ENCODE measurements at places on chromosomes 6 and 20. TPM values are rescaled to one million over a fixed set of nuclear protein-coding genes. Genes with fewer than 3 reads are reported as not detected.

The VNN1 gene
- total RNA-seq: 0.51 TPM

The MMP24 gene
- 0.47 TPM for total RNA-seq

The OR2B2 gene
- not detected for total RNA-seq

The LINC00237 gene
- total RNA-seq: not detected

The C20orf144 gene
- not detected for total RNA-seq

The SLC22A3 gene
- 15.8 TPM for total RNA-seq

The FAM217B gene
- total RNA-seq: 2.8 TPM

The CTAGE9 gene
- not detected for total RNA-seq

The KHDRBS2 gene
- not detected for total RNA-seq

The EGFL8 gene
- total RNA-seq: 66.5 TPM

The FAM83B gene
- total RNA-seq: 131 TPM

The TSBP1 gene
- not detected for total RNA-seq

The GHRH gene
- not detected for total RNA-seq

The CYP21A2 gene
- not detected for total RNA-seq

The SLC17A1 gene
- total RNA-seq: not detected

The CRISP3 gene
- 6.1 TPM for total RNA-seq

DNA sequence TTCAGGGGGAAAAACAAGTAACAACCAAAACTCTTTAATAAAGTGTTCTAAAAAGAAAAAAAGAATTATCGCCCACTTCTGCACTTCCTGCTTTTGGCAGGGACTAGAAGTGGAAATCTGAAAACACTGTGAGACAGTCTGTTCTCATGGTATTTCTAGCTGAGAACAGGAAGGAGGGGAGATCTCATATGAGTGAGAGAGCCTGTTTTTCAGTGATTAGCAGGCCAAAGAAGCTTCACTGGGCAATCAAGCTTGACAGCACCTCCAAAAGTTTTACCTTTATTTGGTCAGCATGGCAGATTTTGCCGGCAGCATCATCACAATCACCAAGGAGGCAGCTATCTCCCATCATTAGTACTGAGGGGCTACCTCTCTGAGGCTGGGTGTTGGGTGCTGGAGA lies 79.5 kb upstream of the ATXN1 start:
- DNase-seq: no peak

DNA sequence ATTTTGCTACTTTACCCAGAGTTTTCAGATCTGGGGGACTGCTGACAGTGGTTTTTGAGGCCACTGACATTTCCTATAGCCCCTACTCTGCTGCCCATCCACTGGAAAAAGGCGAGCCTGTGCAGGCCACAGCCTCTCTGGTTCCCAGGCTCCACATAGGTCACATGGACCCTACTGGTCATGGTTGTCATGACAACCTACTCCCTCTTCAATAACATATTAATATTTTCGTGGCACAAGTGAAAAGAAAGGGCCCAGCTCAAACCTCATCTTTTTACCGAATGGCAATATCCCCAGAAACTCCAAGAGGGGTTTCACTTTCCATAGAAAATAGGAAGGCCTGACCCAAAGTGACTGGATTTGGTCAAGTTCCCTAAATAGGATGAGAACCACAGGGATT lies 11.0 kb upstream of the FOXO3 start:
- no peak for DNase-seq

GRCh38 chr6:44338228-44339122 lies 4.0 kb upstream of the SPATS1 start:
- DNase-seq: no peak

DNA sequence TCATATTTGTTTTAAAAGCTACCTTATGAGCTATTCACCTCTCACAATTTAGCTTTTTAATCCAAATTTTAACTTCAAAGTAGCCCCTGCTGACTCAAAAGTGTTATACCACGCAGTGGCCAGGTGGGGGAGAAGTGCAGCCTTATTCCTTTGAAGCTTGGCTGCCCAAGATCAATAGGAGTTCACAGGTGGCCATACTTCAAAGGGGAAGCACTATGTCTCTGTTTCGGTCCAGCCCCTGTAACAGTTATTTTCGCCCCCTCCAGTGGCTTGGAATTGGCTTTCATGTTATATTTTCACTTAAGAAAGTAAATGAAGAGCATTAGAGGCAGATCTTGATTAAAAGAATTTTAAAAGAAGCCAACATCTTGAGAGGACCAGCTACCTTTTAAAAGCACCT lies 608.4 kb downstream of the EPHA7 start:
- DNase-seq: no peak

GRCh38 chr20:38452880-38453624 lies 17.9 kb upstream of the SNHG17 start:
- DNase-seq: no peak

- no peak for DNase-seq
Observed at GRCh38 chr20:61645732-61646131, 393.7 kb downstream of the CDH4 start.

- no peak for DNase-seq
Observed at GRCh38 chr6:24253360-24253759, 104.5 kb downstream of the DCDC2 start.

DNA sequence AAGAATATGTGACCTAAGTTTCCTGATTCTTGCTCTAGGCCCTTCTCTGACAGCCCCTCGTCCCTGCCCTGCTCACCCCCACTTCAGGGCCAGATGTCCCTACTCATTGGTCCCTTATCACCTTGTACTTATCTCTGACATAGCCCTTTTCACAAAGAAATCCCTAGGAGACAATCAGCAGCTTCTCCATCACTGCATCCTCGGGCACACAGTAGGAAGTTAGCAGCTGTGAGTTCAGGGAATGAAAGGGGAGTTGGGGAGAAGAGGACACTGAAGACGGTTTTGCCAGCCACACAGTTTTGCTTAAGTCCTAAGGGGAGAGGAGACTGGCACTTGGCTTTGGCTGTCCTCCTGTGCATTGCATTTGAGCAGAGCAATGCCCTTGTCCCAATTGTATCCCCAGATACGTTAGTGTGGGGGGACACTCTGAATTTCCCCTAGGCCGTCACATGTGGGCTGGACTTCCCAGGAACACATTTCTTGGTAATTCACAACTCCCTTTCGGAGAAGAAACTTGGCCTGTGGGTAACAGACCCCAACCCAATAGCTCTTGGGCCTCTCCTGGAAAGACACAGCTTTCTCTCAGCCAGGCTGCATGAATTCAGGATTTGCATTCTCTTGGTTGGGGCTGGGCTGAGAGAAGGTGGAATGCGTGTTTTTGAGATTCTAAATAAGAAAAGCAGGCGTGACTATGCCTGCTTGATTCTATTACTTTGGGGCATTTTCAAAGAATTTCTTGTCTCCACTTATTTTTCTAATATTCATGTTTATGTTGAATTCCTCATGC lies 177.6 kb downstream of the UST start:
- DNase-seq: no peak

DNA sequence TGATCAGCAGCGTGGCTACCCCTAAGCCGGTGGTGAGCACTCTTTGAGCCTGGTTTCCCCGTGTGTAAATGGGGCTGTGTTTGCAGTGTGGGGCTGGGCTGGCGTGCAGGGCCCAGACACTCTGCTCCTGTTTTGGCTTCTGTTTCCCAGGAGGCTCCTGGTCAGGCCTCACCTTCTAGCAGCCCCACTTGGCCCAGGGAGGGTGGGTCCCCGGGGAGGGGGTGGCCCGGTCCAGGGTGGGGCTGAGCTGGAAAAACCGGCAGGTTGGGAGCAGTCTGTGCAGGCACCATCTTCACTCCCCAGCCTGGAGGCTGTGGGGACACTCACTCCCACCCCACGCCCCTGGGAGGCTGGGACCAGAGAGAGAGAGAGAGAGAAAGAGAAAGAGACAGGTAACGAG lies 25.3 kb downstream of the CEBPB start:
- DNase-seq: no peak

DNA sequence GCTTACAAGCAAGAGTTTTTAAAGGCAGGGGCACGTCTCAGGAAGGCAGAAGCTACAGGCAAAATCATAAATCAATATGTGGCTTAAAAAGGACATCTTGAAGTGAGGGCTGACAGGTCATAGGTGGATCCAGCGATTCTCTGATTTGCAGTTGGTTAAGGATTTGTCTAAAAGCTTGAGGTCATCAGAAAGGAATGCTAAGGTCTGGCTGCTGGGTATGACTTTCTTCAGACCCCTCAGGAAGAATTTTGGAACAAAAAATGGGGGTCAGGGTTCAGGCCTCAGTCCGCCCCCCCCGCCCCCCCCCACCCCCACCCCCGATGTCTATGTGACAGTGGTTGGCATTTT lies 261.9 kb downstream of the CDH4 start:
- no peak for DNase-seq

DNA sequence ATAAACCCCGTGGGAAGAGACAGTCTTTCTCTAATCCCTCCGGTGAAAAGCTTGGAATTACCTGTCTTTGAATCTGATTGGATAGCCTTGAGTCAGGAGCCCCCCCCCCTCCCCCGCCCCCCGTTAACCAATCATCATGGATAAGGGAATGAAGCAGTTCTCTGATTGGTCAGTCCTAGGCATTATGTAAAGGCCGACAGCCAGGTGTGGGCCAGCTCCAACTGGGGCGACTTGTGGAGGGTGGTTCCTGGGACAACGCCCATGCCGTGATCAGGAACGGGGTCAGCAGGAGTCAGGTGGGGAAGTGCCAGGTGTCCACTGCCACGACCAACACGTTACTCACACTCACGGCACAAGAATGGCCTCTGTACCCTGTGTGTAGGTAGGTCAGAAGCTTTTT lies 406.8 kb upstream of the SULF2 start:
- no peak for DNase-seq

DNA sequence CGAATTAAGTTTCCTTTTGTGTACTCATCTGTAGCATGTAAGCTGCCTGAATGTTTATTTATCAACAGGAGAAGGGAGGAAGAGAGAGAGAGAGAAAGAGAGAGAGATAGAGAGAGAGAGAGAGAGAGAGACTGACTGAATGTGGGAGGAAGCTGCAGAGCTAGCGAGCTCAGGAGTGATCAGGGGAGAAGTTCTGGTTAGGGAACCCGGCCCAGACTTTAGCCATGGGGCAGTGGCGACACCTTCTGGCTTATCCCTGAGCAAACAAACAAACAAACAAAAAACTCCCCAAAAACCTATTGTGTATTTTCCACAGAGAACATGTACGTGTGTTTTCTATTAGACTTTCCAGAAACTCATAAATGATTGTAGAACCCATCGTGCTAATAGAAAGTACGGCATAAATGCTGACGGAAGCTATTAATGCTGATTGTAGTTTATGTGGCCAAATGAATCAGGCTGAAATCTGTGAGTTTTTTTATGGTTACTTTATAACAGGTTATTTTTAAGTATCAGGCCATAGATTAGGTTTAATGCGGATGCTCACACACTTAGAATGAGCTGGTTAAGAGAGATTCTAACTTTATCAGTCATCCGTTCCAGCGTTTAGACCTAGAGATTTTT lies 92.8 kb downstream of the CLIC5 start:
- DNase-seq: no peak

- DNase-seq: no peak
Observed at GRCh38 chr6:27518881-27519795, 46.2 kb upstream of the ZNF184 start.

GRCh38 chr6:28078836-28079235 lies 1.5 kb upstream of the ZNF165 start:
- DNase-seq: no peak

- no peak for DNase-seq
Observed at GRCh38 chr6:154276810-154277628, 79.6 kb downstream of the IPCEF1 start.

GRCh38 chr20:60262967-60263603 lies 304.9 kb downstream of the CDH26 start:
- DNase-seq: no peak

GRCh38 chr6:151442371-151442770 lies 9.6 kb downstream of the RMND1 start:
- no peak for DNase-seq

- no peak for DNase-seq
Observed at GRCh38 chr6:11404838-11405237, 132.7 kb upstream of the TMEM170B start.

DNA sequence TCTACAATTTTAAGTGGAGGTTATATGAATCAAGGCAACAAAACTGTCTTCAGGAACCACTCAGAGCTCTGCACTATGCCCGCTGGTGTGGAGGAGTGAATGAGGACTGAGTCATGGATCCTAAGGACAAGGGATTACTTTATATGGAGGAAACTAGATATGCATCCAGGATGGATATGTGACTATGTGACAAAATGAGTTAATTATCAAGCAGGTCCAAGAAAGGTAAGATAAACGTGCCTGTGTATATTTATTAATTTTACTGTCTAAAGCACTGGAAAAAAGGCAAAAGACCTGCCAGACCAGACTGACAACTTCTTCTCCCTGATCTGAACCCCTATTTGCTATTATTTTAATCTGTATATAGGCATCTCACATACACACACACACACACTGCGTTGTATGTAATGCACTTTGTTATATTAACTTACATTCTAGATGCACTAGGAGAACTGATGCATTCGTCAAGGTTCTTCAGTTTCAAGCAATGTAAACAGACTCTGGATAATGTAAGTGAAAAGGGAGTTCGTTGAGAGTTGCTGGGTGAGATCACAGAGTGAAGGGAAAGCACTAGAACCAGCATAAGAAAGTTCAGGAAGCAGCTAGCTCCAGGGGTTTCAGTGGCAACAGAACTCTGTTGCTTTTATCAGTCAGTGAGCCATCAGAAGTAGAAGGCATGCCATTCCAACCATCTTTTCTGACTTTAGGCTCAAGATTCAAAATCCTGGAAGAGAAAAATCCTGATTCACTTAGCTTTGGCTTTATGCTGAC lies 26.4 kb upstream of the ADGRG6 start:
- DNase-seq: no peak

GRCh38 chr6:38542031-38542430 lies 97.7 kb downstream of the BTBD9 start:
- DNase-seq: no peak

DNA sequence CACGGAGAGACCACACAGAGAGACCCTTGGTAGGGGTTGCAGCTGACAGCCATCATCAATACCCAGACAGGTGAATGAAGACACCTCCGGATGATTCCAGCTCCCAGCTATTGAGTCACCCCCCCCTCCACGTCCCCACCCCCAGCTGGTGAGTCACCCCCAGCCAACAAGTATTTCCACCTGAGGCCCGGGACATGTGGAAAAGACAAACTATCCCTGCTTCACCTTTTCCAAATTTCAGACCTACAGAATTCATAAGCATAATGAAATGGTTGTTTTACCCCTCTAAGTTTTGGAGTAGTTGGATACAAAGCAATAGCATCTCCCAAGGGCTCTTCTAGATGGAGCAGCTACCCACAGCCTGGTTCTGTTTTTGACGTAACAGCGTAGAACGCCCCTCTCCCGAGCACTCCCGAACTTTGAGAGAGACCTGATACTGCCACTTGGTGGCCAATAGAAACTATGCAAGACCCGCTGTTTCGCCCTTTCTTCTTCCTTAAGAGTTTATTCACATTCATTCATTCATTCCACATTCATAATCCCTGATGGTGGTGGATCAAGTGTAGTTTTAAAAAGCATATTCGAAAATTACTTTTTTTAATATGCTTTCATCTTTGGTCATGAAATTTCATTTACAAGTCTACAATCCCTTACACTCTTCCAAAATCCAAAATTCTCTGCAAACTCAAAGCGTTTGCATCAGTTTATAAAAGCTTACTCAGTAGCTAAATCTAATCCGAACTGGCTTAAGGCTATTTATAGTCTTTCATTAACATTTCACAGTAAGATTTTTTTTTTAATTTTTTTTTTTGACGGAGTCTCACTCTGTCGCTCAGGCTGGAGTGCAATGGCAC lies 15.1 kb upstream of the PPP1R16B start:
- DNase-seq: no peak

GRCh38 chr6:134739299-134740026 lies 210.4 kb downstream of the ALDH8A1 start:
- no peak for DNase-seq

GRCh38 chr6:28209753-28210535 lies 15.1 kb upstream of the ZSCAN9 start:
- DNase-seq: no peak

- no peak for DNase-seq
Observed at GRCh38 chr6:56659721-56660380, 17.2 kb upstream of the DST start.

- no peak for DNase-seq
Observed at GRCh38 chr20:43550456-43550855, 8.4 kb upstream of the SGK2 start.

Measured in suprapubic skin (tissue), 4 donors.